ENCODE measurements at places on chromosomes 7 and 10.

DNA sequence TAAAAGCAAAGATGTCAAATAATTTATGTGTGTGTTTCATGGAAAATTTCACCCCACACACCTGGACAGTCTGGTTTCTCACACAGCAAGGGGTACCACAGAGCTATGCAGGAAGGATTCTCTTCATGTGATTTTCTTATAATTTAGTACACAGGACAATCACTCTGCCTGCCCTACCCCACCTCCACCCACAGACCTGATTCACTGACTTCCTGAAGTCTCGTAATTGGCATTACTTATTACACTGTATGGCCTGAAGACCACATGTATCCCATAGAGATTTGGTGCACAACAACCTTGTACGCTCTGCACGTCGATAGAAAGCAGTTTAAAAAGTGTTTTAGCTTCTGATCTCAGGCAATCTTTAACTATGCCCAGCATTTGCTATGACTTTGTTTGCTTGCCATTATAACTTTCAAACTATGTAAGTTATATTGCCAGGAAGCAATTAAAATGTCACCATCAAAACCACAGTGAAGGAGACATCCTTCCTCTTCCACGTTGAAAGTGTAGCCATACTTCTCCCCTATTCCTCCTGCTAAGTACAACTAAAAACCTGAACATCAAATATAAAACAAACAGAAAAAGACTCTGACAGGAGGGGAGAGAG is 279.4 kb upstream of the IMMP2L start:
- no peak for DNase-seq

GRCh38 chr7:116417593-116418345 is 81.8 kb upstream of the CAV2 start:
- peak; percentile 64 for DNase-seq

DNA sequence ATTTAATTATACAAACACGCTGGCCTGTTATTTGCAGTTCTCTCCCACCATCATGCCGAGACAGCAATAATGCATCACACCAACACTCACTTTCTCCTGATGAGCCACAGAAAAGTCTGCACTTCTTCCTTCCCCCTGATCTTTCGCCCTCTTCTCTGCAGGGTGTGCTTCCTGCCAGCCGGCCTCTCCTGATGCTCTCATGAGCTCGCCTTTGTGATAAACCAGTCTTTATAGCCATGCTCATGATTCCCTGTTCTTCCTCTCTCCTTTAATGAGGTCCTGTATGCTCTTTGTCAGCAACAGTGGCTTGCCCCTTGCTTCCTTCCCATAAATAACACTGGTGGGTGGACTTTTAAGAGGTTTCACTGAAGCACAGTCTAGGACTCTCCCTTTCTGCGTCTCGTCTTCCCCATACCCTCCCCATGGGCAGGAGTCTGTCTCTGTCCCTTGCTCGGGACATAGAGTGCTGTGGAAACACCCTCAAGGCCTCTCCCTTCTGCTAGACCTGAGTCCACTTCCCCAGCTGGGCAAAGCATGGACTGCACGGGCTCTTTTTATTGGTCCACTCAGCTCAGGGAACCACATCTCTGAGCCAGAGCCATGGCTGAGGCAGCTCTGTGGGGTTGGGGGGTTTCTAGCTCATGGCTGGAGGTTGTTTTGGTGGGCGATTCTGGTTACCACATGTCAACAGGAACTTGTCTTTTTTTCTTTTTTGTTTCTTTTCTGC is 133.9 kb downstream of the C10orf105 start:
- no peak for DNase-seq

- no peak for DNase-seq
Observed at GRCh38 chr7:28038175-28038797, 142.3 kb downstream of the JAZF1 start.

DNA sequence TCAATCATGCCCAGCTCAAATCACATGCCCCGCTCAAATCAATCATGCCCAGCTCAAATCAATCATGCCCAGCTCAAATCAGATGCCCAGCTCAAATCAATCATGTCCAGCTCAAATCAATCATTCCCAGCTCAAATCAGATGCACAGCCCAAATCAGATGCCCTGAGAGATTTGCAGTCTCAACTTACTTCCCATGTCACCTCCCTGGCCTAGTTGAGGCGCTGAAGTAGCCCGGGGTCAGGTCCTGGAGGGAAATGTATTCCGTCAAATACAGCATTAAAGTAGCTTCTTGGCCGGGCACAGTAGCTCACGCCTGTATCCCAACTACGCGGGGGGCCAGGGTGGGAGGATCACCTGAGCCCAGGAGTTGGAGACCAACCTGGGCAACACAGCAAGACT is 15.7 kb upstream of the PRKAR1B start:
- DNase-seq: no peak

DNA sequence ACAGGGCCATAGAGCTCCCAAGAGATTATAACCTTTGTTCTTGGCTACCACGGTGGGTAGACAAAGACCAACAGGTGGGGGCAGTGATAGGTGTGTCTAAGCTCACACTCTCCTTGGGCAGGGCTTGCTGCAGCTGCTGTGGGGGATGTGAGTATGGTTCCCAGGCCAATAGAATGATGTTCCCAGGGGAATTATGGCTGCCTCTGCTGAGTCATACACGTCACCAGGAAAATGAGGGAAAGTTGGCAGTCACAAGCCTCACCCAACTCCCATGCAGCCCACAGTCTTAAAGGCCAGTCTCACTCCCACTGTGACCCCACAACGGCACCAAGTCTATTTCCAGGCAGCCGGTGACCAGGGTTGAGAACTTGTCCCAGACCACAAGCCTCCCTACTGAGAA is 453.4 kb upstream of the PODXL start:
- no peak for DNase-seq

- peak; percentile 27 for DNase-seq
Observed at GRCh38 chr10:101157756-101158458, 26.8 kb downstream of the TLX1 start.

DNA sequence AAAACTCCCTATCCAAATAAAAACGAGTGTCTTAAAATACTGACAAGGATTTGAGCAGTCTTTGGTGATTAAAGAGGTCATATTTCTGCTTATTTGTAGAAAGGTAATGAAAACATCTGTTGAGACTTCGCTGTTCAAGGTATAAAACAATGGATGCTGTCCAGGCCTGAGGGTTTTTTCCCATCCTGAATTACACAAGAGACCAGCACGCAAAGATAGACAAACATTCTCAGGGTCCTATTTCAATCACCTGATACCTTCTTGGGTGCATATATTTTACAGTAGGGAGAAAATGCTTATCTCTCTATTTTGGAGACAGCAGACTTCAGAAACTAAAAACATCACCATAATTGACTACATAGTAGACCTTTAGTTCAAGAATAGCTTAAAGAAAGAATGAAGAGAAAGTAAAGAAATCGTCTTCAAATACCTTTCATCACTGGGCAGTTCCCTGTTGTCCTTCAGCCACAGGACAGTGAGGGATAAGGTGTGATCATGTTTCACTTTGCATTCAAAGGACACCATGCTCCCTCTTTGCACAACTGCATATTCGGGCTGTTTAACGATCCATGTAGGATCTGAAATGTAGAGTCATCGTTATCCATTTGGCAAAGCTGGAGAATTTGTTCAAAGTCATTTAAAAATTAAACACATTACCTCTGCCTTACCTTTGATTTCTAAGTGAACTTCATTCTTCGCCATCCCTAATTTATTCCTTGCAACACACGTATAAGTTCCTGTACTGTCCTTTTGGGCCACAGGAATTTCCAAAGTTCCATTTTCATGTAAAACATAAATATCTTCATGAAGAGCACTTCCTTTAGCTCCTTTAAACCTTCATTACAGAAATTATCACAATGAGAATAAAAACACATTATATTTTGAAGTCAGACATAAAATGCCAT is 63.7 kb upstream of the LAMB4 start:
- no peak for DNase-seq

GRCh38 chr10:59222788-59223187 is 46.3 kb downstream of the PHYHIPL start:
- no peak for DNase-seq
